Stimulated activated CD4-positive, alpha-beta T cell treated with anti-CD3 and anti-CD28 coated beads, Interleukin-15, amount 100 ng/mL, for 1 hour (primary cell): ENCODE measurements at places on chromosomes 11 and 22.

DNA sequence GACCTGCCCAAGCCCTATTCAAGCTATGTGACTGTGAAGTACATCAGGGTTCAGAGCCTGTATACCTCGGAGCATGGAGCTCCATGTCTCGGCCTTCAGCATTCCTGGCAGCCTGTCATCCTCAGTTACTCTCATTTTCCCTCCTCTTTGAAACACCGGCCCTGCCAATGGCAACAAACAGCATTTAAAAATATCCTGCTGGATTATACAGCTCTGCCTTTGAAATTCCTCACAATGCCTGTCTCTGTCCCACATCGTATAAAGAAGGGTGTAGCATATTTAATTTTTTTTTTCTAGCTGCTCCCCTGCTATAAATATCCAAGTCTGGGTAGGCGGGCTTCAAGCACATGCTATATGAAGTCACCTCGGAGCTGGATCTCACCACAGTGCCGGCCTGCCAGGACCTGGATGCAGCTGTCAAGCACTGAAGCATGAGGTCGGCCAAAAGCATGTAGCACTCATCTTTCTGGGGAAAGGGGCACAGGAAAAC is 11.8 kb downstream of the ABTB2 start:
- no peak for DNase-seq

- no peak for DNase-seq
Observed at GRCh38 chr22:25054943-25055511, 102.5 kb downstream of the KIAA1671 start.

DNA sequence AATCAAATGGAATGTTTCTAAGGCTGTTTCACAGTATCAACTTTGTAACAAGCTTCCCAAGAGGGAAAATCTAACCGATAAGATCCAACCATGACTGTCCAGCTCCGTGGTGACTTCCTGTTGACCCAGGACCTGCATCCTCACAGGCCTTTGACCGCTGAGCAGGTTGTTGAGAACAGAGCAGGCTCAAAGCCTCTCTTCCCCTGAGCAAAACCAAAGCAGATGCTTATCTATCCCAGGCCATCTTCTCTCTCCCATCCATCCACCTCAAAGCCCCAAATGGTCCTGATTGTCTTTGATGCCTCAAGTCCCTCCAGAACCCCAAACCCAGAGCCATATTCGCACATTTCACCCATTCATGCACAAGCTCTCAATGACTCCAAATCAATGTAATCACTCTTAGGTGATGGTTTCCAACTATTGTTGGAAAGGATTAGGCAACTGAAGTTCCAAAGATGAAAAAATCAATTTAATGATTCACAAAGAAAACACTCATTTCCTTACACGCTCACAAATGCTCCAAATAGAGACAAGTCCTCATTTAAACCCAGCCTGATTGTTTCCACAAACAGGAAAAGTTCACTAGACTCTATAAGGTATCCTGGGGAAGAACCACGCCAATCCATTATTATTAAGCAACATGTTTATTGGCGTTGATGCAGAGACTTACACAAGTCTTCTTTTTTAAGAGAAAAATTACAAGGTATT is 48.7 kb downstream of the C11orf58 start:
- DNase-seq = no peak

DNA sequence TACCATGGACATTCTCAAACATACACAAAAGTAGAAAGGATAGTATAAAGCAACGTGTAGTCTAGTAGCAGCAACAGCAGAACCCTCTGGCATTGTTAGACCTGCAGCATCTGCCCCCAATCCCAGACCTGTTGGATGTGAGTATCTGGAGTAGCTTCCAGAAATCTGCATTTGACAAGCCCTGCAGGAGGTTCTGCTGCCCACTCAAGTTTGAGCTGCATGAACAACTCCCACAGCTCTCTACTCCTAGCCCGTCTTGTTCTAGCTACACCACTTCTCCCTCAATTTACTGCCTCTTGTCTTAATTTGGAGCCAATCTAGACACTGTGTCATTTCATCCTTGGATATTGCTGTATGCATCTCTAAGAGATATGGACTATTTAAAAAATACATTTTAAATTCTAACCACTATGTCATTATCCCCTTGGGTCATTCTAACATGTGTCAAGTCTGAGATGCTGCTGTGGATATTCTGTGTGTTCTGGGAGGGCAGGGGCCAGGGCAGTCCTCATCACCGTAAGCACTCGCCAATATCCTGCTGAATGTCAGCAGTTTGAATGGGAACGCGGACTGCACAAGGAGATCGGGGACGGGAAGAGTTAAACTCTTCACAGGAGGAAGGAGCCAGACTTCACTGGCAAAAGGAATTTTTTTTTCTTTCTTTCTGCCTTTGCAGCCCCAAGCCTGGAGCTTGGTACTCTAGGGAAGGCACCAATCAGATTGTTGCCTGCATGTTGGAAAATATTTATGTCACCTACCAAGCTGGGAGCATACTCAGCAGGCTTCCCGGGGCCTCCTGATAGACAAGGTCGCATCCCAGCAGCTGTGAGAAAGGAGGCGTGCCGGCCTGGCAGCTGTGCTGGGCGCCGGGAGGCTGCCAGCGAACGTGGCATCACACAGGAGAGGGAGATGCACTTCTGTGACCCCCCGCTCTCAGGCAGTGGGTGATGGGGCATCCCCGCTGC is 429.0 kb downstream of the MIAT start:
- DNase-seq = no peak

DNA sequence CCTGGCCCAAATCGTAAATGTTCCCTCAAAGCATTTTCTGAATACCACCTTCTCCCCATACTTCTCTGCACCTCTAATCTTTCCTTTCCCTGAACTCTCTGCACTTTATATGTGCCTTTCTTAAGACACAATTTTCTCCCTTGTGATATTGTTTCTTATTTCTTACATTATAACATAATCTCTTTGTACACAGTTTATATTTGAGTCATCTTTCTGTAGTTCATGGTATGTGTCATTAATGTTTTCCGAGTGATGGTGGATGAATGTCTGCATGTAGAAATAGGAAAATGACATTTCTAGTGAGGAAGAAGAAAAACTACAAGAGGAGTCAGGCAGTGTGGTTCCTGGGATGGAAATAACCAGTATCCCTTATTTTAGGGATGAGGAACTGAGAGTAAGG is 5.5 kb downstream of the ACRV1 start:
- DNase-seq = no peak

GRCh38 chr11:7543302-7543701 is 29.5 kb downstream of the PPFIBP2 start:
- no peak for DNase-seq

DNA sequence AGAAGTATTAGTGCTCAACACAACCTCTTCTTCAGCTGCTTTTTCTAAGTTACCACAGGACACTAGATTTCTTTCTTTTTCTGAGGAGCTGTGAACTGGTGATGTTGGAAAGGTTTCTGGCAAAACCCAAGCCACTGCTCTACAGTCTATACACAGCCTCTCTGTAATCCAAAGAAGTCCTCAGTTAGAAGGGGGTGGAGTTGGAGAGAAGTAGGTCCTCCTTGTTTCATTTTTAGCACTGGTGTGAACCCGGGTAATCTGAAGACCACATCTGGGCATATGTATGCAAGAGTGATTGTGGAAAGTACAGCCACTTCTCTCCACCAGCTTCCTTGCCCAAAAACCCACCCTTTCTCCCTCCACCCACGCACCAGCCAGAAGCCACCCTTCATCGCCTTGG is 1168.1 kb downstream of the LRRC4C start:
- DNase-seq = no peak

DNA sequence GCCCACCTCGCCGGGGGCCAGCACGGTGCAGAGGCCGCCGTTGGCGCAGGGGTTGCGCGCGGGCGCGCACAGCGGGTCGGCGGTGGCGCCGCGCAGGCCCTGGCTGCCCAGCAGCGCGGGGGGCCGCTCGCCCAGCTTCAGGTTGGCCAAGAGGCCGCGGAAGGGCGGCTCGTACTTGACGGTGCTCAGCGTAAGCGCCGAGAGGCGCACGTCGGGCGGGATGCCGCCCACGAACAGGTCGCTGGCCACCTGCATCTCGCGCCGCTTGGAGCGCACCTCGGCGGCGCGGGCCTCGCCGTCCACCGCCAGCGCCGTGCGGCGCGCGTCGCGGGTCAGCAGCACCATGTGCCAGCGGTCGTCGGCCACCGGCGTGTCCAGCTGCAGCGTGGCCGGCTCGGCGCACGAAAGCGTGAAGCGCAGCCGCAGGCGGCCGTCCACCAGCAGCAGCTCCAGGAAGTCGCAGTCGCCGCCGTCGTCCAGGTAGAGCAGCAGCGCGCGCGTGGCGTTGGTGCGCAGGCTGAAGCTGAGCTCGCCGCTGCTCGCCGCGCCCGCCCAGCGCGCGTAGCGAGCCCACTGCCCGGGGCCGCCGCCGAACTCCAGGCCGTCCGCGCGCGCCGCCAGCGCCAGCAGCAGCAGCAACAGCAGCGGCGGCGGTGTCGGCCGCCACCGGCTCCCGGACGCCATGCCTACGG is 9.8 kb downstream of the NRXN2 start:
- DNase-seq = no peak

- no peak for DNase-seq
Observed at GRCh38 chr11:63768237-63769041, at the start of gene ZFTA. Gene ZFTA, minus strand, starts transcription at chr11:63768775. Its CDS starts 153 bp downstream, at chr11:63768622.

GRCh38 chr11:120977266-120978137 is 46.4 kb upstream of the TBCEL start:
- DNase-seq = no peak

- no peak for DNase-seq
Observed at GRCh38 chr11:130179396-130180306, 20.1 kb downstream of the ST14 start.

- no peak for DNase-seq
Observed at GRCh38 chr11:8097062-8097461, 16.1 kb downstream of the TUB start.

DNA sequence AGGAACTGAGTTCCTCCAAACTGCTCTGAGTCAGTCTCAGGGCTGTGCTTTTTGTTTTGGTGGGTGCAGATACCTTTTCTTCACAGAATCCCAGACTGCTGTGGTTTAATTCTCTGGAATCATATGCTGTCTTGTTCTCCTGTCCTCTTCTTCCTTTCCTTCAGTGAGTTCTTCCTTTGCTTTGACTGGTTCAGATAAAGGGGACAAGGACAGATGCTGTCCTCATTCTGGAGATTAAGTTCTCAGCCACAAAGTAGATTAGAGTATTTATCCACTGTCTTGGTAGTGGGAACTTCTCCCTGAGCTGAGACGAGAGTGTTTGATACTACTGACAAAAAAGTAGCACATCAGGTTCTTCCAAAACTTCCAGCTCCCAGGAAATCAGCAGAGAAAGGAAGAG is 13.3 kb downstream of the ZDHHC5 start:
- no peak for DNase-seq

GRCh38 chr11:79332017-79332416 is 108.8 kb downstream of the TENM4 start:
- no peak for DNase-seq

DNA sequence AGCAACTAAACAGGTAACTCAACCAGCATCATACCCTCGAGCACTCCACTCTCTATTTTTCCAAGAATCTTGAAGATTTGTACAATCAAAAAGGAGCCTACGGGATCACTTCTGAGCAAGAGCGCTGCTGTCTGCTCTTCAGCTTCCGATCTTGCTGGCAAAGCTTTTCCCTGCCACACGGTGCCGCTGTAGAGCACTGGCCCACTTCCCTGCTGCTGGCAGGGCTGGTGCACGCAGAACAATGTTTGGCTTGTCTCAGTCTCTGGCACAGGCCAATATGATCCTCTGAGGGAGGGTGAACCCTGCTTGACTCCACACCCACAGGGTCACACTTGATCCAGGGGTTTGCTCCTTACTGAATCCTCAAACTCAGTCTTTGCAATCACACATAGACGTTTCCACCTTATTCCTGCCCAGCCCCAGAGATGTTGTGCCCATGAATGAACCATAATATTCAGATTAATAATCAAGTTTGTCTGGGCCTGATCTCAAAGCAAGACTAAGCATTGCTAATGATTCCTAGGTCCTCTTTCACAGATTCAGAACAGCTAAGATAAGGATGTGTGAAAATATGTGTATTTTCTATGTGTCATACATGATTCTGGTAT is 536.6 kb downstream of the SOX6 start:
- peak; percentile 28 for DNase-seq

- peak; percentile 18 for DNase-seq
Observed at GRCh38 chr11:9459667-9460321, 1.0 kb upstream of the ZNF143 start.

- no peak for DNase-seq
Observed at GRCh38 chr11:105104292-105104691, 35.3 kb downstream of the CARD18 start.

- no peak for DNase-seq
Observed at GRCh38 chr11:125579811-125580210, 10.5 kb downstream of the EI24 start.

- DNase-seq = no peak
Observed at GRCh38 chr22:22721681-22722354, 77.4 kb downstream of the GGTLC2 start.

- no peak for DNase-seq
Observed at GRCh38 chr22:39238101-39238466, 6.7 kb downstream of the PDGFB start.

DNA sequence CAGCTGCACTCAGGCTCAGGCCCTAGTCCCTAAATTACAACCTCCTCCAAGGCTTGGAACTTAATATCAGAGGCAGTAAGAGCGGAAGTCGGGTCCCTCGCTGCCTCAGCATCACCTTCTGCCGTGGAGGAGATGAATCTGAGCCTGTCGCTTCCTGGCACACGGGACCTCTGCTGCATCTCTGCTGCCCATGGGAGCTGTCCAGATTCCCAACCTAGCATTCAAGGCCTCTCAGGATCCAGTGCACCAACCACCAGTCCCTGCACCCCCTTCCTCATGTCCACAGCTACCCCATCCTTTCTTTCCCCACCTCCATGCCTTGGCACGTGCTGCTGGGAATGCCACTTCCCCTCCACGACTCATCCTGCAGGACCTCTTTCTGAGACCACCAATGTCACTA is 2.5 kb upstream of the PTGDR2 start:
- DNase-seq = no peak

DNA sequence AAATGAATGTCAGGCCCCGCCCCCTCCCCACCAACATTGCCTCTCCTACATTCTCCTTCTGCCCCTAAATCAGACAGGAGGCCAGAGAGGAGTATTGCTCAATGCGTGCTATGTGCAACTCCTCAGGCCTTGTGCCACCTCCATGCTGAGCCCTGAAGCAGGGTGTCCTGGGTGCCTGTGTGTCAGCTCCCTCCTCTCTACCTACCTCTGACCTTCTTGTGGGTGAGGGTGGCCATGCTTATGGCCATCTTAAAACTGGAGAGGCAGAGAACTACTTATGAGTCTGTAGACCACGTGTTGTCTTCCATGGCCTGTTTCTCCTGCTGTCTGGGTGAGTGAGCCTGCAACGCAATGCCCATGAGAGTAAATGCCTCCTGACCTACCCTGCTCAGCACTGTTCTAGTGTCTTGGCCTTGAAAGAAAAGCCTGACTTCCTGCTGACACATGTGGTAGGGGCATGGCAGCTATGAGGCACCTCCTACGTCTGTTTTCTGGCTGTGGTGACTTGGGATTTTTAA is 10.5 kb downstream of the MCAM start:
- no peak for DNase-seq
